ENCODE measurements at places on chromosomes 5 and 9.
A peak's percentile ranks its signal among the peaks of the same experiment; 100 is the strongest.

DNA sequence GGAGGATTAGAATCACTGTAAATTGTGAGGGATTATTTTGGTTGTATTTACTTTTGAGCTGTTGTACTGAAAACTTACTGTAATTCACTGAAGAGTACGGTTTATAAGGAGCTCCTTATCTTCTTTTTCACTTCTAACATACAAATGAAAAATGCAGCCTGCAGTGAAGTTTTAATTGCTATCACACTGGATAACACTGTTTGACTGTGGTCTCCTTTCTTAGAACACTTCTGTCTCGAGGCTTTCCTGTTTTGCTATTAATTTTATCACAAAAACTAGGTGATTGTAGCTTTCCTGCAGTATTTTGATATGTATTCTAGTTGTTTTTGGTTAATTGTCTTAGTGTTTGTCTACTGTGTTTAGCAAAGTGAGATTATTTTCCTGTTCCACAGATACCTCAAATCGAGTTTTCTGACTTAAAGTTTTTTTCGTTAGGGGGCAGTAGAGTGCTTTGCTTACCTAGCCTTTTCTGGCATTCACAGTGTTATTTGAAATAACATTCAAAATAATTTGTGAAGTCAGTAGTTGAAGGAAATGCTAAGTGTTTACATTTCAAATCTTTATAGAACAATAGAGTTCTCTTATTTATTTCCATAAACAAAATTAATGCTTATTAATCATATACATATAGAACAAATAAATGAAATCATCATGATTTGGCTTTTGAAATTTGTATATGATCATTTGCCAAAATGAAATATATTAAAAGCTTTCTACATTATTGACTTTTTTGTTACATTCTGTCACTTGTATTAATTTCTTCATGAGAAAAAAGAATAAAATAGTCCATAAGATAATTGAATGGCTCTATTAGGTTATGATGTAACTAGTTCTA lies 52.9 kb downstream of the COMMD10 start:
- DNase-seq = no peak

DNA sequence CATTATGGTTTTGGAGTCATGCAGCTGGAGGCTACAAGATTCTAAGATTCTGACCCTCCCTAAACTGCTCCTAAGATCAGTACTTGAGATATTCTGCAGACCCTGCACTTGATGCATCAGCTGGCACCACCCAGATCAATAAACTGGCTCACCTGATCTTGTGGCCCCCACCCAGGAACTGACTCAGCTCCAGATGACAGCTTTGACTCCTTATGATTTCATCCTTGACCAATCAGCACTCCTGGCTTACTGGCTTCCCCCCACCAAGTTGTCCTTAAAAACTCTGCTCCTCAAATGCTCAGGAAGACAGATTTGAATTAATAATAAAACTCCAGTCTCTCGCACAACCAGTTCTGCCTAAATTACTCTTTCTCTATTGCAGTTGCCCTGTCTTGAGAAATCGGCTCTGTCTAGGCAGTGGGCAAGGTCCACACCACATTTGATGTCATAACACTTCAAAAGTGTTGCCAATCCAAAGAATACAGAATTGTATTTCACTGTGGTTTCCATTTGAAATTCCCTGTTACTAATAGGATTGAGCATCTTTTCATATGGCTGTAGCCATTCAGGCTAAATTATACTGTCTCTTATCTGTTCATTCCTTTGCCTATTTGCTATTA lies 14.8 kb upstream of the SLC30A5 start:
- peak; percentile 31 for DNase-seq

GRCh38 chr9:135344523-135344901 lies 135.1 kb upstream of the PPP1R26 start:
- no peak for DNase-seq

GRCh38 chr5:59161221-59162105 lies 578.6 kb downstream of the RAB3C start:
- DNase-seq = no peak

DNA sequence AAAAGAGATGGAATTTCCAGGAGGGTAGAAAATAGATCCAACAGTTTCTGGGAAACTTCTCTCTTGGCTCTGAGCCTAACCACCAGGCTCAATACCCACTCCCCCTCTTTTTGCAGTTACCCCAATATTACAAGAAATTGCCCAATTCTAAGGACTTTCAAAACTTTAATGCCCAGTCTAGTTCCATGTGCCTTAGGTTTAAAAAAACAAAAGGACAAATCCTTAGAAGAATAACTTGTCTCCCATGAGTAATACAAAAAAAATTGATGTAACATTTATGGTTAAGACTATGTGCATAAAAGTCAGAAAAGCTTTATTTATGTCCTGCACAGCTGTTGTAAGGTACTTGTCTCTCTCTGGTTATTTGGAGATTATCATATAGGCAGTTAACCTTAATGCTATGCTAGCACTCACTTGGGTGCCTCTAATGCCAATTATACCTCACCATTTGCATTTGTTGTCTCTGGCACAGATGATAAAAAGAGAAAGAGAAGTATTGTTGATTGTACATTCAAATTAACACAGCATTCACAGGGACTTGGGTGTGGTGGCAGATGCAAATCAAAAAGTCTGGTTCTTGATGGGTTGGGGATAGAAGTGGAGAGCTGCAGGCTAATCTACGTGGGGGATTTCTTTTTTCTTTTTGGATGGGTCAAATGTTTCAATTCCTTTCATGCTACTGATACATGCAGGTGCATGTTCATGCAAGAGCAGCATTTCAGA lies 159.4 kb downstream of the PIK3R1 start:
- DNase-seq = no peak

GRCh38 chr5:103804711-103805110 lies 242.1 kb upstream of the NUDT12 start:
- DNase-seq = no peak

DNA sequence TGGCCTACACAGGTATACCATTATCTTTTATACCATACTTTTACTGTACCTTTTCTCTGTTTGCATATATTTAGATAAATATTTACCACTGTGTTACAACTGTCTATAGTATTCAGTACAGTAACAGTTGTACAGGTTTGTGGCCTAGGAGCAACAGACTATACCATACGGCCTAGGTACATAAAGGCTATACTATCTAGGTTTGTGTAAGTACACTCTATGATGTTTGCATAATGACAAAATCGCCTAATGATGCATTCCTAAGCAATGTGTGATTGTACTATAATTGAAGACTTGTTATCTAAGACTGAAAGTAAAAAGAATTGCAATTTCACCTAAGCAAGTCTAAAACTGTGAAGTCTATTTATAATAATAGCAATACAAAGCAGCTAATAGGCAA lies 3.9 kb downstream of the C9orf72 start:
- no peak for DNase-seq

- DNase-seq = no peak
Measured at GRCh38 chr9:136141682-136142413, 23.2 kb upstream of the TMEM250 start.

- DNase-seq = no peak
Measured at GRCh38 chr5:53607886-53608285, 47.4 kb downstream of the NDUFS4 start.

DNA sequence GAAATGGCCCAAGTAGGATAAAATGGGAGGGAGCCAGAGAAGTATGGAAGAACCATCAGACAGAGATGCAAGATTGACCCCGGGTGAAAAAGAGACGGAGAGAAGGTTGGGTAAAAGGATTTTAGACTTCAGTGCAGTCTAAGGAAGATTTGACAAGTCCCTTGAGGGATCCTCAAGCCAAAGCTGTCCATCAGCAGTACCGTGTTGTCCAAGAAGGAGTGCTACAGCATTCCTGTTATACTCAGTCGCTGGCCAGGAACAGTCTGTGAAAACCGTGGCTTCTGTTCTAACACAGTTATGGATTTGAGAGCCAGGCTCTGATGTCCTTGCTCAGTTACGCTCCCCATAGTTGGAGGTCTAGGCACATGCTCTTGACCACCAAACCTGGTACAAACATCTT lies 383.9 kb upstream of the DAB2 start:
- no peak for DNase-seq

DNA sequence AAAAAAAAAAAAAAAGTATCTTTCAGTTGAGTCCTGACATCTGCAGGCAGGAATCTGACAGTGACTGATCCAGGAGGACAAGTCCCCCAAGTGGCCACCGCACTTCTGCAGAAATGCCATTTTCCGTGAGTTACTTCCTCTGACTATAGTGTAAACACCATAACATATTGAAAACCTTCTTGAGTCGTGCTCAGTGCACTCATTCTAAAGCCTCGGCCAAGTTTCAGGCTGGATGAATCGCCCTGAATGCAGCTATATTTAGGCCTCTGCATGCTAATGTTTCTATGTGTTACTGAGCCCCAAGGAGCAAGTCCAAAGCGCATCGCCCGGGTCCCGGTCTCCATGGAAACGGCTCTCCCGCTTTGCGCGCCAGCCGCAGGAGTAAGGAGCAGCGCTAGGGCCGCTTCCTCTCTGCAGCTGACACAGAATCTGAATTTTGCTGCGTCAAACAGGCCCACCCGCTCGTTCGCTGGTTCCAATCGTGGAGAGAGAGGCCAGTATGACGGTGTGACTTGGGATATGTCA lies 335.4 kb downstream of the MSX2 start:
- no peak for DNase-seq

DNA sequence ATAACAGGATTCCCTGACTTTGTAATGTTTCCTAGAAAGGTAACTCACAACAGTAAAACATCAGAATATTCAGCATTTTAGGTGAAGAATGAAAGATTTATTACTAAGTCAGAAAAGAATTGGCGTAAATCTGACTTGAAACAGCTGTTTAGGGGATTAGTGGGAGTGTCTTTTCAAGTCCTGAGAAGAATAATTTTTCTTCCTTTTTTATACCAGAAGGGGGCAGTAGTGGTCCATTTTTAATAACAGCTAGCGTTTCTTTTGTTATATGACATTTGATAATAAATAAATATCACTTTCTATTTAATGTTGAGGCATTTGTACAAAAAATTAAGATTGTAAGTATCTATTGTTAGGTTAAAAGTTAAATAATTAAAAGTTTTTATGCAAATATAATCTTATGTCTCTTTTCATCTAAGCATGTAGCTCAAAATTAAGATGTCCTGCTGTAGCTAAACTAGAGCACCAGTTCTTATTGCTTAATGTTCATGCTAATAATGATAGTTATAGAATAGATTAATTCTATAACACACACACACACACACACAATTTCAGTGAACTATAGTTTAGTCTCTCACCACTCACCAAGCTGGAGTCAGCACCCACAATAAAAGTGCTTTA lies 258.7 kb upstream of the ARRDC3 start:
- no peak for DNase-seq

DNA sequence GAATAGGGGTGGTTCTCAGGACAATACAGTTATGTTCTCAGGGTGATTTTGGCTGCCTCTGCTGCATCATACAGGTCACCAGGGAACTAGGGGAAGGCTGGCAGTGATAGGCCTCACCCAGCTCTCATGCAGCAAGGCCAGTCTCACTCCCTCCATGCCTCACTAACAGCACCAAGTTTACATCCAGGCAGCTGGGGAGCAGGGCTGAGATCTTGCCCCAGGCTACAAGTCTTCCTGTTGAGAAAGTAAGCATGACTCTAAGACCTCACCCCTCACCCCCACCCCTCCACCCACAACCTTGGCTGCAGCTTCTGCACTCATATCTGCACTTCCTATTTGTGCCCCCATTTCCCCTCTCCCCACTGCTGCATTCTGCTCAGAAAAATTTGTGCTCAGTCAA lies 481.2 kb downstream of the ACTL7B start:
- DNase-seq = no peak

- no peak for DNase-seq
Measured at GRCh38 chr5:134576386-134577021, 51.0 kb downstream of the JADE2 start.

DNA sequence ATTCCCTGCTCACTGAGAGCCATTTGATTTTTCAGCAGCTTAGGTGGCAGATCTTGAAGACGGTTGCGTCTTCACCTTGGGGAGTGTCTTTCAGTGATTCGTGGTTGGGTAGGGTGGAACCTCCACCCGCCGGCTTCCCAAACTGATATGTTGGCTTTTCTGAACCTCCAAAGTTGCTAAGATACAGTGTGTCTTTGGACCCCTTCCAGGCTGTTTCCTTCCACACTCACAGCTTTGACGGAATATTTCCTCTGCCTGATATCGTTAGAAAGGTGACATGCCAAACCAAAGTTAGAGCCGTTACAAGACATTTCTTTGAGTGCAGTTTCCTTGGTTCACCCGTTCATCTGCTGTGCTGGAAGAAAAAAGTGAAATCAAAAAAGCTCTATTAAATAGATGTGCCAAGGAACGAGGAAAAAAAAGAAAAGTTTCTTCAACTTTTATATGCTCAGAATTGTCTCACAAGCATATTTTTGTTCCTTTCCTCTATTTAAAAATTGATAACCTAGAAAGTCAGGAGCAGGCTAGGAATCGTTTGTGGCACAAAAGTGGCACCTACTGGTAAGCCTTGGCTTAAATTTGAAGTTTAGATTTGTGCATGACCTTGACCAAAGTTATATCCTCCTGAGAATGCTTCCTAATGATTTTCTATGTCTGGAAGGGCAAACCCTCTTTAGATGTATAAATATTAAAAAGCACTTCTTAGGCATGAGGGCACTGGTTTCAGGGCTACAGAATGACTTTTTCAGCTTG lies 270.7 kb upstream of the WWC1 start:
- DNase-seq = no peak

DNA sequence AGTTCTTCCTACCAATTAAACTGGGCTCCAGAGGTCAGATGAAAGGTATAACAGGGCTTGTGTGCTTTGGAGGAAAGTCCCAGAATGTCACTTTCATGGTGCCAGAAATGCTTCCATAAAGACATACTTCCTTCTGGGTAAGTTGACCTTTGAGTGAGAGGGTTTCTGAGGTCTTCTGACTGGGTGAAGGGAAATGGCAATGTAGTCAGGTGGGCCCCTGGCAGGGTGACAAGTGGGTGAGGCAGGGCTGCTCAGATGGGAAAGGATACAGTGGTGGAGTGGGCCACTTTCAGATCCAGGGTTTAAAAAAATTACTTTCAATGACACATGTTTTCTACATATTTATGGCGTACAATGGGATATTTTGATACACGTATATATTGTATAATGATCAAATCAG lies 136.5 kb upstream of the PITX1 start:
- no peak for DNase-seq

- no peak for DNase-seq
Measured at GRCh38 chr5:158277276-158277675, 418.3 kb upstream of the CLINT1 start.

GRCh38 chr9:108516391-108516790 lies 339.4 kb downstream of the ACTL7B start:
- DNase-seq = no peak

DNA sequence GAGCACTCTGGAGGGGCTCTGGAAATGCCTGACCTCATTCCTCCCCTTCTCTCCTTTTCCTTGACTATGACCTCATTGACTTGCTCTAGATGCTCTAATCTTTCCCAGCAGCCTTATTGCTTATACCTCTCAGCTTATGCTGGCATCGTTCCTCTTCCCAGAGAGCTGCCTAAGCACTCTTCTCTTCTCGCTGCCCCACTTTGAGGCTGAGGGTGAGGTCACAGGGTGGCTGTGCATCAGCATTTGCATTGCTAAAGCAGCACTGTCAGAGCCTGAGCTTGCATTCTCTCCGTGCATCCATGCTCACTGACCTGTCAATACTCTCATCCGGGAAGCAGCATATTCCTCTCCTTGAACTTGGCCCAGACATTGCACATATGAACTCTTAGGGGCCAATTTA lies 96.4 kb upstream of the NTRK2 start:
- DNase-seq = no peak

- DNase-seq = no peak
Measured at GRCh38 chr5:56291079-56291643, 58.0 kb upstream of the ANKRD55 start.

Data from HL-60 (cell line).